ENCODE measurements at places on chromosomes 13 and 19.
A peak's percentile ranks its signal among the peaks of the same experiment; 100 is the strongest.

GRCh38 chr13:113754242-113754641 is 4.8 kb upstream of the TMEM255B start:
- no peak for DNase-seq

DNA sequence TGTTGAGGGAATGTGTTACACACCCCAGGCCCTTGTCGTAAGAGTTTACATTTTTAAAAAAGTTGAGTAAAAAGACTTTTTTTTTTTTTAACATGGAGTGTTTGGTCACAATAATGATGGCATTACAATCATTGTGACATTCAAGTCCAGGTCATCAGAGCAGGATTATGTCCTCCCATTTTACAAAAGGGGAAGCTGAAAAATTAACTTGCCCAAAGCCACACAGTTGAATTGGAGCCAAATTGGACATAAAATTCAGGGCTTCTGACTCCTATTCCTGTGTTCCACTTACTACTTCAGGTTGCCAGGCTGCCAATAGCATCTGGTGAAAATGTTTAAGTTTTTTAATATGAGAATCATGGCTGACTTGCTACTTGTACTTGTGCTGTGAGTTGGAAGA is 49.3 kb downstream of the DLEU7 start:
- no peak for DNase-seq

DNA sequence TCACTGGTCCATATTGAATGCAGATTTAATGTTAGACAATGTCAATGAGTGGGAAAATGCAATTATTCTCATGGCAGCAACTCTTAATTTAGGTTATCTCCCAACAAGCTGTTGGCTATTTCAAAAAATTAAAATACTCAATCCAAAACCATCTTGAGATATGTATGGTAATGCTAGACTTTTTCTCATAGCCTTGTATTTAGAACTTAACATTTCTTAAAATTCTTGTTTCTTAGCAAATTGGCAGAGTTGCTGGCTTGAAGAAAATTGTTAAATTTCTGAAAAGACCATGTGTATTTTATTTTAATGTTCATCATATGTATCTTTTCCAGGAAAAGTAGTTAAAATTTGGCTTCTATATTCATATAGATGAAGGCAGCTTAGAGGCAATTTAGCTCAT is 1355.1 kb downstream of the PCDH9 start:
- DNase-seq = no peak

- DNase-seq = no peak
Observed at GRCh38 chr13:32783067-32783466, 196.8 kb downstream of the PDS5B start.

DNA sequence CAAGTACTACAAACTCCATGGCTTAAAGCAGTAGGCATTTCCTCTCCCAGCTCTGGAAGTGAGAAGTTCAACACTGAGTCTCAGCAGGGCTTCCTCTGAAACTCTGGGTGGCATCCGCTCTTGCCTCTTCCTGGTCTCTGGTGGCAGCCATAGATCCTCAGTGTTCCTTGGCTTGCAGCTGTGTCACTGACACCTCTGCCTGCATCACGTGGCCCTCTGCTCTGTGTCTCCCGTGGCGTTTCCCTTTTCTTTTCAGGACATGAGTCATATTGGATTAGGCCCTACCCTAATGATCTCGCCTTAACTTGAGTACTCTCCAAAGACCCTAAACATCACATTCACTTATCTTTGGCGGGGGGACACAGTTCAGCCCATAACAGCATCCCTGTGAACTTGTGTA is 466.7 kb downstream of the MYO16 start:
- no peak for DNase-seq

GRCh38 chr19:11096210-11096841 is 7.1 kb downstream of the LDLR start:
- DNase-seq = peak; percentile 90

GRCh38 chr19:32702010-32702409 is 10.4 kb downstream of the NUDT19 start:
- no peak for DNase-seq

DNA sequence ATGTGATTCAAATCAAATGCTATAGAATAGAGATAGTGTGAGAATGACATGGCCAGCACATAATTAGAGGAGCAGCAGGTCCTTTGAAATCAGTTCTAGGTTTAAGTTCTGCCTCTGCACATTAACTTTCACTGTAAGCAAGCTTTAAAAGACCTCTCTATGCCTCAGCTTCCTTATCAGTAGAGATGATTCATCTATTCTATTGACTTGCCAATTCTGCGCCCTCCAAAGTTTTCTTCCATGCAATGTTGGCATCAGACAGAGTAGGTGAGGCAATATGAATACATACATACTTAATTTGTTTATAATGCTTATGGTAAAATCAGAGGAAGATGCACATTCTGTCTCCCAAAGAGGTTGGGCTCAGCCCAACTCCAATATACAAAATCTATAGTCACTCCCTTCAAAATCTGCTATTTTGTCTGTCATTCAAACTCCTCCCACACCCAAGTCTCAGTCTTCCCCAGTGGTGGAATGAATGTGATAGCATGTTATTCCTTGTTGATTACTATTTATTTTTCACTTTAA is 525.5 kb downstream of the RFC3 start:
- DNase-seq = no peak

- peak; percentile 60 for DNase-seq
Observed at GRCh38 chr19:19460761-19461265, 54.5 kb downstream of the TSSK6 start.

DNA sequence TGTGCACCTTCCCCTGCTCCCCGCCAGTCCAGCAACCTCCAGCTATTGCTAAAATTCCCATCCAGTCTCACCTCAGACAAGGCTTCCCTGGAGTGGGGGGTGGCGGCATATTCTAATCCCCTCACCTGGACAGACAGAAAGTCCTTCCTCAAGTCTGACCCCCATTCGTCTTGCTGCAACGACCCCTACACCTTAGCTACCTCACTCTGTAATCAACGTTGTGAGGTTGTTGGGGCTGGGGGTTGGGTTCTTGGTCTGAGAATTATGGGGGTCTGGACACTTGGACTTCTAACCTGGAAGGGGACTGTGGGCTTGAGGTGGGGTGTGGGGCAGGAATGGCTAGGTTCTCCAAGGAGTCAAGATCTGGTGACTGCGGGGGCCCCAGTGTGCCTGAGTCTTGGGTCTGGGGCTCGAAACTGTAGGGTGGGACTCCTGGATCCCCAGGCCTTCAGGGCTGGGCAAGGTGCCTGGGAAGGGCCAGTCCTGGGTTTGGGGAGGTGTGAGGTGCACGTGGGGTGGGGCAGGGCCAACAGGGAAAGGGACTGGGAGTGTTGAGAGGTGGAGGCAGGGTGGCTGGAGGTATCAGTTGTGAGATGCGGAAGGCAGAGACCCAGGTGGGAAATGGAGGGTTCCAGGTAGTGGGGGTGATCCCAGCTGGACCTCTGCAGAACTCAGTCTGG is 1.3 kb downstream of the FOXA3 start:
- no peak for DNase-seq

DNA sequence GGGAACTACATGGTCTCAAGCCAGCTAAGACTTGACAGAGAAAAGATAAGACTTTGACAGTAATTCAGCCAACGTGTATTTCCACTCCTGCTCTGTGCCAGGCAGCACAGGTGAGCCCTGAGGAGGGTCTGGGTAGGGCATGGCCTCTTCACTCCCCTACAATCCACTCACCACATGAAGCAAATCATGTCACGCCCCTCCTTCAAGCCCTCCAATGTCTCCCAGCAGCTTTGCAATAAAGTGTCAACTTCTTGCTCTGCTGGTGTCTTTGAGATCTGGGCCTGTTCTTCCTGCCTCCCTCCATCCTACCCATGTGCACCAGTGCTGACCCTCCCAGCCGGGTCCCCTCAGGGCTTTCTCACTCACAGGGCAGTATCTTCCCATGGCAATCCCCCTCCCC is 58.5 kb downstream of the CCDC70 start:
- DNase-seq = no peak

- no peak for DNase-seq
Observed at GRCh38 chr13:106104281-106104901, 431.1 kb downstream of the EFNB2 start.

DNA sequence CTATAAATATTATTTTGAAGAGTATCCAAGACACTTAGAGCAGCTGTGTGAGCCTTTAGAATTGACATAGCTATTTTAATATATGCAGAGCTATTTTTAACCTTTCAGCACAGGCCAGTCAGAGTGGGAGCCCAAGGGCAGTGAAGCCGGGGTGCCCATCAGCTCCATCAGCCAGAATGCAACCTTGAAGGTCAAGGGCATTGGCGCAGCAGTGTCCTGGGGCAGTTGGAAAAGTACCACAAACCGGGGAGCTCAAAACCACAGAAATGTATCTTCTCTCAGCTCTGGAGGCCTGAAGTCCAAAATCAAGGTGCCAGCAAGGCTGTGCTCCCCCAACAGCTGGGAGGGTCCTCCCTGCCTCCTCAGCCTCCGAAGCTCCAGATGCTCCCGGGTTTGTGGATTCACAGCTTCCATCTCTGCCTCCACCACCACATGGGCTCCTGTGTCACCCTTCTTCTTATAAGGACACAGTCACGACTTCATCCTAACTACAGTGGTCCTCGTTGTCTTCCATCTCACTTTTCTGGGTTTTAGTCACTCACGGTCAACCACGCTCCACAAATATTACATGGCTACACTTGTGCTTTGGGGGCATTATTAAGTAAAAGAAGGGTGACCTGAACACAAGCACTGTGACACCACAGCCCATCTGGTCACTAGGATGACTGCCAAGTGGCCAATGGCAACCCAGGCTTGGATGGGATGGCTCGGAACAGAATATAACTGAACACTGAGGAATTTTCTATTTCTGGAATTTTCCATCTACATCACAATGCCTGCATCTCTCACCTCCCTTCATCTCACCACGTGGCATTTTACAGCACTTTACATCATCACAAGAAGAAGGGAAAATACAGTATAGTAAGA is 15.9 kb upstream of the GAS6 start:
- DNase-seq = no peak

DNA sequence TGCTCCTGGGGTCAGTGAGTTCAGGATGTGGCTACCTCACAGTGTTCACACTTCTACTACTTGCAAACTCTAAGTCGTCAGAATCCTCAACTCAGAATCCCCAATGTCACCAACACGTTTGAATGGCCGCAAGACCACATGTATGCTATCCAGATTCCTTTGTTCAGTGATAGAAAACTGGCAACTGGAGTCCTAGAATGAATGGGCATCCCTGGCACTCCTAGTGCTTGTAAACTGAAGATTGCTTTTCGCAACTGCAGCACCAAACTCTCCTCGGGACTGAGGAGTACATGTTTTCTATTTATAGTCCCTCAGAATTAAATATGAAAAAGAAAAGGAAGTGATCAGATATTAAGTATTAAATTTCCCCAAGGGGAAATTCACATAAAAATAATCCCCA is 4.9 kb downstream of the SMAD9 start:
- DNase-seq = no peak

DNA sequence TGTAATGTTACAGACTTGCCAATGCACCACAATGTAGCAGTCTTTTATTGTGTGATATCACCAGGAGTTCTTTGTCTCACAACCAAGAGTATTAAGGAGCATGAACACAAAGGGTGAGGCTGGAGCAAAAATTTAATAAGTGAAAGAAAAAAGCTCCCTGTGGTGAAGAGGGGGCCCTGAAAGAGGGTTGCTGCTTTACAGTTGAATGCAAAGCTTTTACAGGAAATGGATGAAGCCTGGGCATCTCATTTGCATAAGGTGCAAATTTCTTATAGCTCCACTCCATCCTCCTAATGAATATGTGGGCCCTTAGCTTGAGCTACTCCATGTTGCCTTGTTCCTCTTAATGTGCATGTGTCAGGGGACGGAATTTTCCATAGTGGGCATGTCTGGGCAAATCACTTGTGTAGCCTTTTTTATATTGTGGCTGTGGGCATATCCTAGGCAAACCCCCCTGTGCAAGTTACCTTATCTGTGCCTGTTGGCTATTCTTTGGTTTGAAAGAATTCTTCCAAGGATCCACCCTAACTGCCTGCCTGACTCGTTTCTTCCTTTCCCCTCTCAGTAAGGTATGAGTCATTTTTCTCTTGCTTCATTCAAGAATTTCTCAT is 45.3 kb upstream of the TRPC4 start:
- no peak for DNase-seq

GRCh38 chr13:83895994-83896580 is 13.8 kb upstream of the SLITRK1 start:
- no peak for DNase-seq

- DNase-seq = no peak
Observed at GRCh38 chr19:39299404-39299803, 3.2 kb downstream of the IFNL1 start.

GRCh38 chr13:79625517-79625916 is 144.6 kb downstream of the NDFIP2 start:
- no peak for DNase-seq

- no peak for DNase-seq
Observed at GRCh38 chr13:39037410-39037879, 444 bp downstream of the PROSER1 start.

DNA sequence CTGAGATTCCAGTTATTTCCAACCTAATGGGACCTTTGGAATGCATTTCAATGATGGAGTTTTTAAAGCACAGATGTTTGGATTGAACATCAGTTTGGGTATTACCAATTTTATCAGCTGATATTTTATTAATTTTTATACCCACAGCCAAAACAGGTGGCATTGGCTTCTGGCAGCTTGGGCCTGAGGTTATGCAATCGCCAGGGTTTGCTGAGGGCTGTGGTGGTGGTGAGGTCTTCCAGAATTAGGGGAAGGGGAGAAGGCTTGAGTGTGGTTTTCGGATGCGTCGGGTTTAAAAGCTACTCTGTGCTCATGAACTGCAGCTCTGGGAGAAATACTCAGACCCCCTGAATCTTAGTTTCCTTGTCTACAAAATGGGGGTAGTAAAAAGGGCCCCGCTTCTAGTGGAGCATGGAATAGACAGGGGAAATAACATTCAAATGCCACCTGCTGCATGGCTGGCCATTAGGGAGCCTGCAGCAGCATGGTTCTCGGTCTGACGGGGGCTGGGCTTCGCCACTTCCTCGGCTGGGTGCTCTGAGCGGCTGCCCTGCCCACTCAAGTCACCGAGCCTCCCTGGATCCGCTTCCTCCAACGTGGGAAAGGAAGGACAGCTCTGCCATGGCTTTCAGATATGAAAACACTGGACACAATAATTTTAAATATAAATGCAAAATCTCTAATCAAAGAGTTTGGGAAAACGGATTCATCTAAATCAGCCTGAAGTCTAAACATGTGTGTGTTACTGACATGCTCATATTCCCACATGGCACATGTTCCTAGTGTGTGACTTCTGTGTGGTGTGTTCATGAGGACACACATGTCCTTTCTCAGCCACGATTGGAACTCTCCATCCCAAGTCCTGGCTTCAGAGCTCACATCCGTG is 35.2 kb downstream of the ADPRHL1 start:
- DNase-seq = no peak

- DNase-seq = no peak
Observed at GRCh38 chr13:28493740-28494503, 1.0 kb downstream of the FLT1 start.

DNA sequence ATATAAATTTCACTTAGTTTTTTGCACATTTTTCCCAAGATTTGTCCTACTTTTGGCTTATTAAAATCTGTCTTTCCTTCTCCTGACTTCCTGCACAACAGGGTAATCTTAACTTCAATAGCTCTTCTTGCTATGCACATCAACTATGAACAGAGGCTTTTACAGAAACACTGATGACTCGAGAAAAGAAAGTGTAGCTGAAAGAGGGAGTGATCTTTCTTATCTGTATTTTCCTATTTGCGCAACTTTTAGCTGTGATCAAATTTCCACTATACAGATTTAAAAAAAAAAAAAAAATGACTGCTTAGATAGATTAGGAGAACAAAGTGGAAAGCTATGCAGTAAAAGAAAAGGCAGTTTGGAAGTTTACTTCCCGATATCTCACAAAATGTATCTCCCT is 406.9 kb downstream of the LIG4 start:
- no peak for DNase-seq

GRCh38 chr19:18610245-18610555 is 2.5 kb upstream of the TMEM59L start:
- DNase-seq = no peak
